ENCODE measurements at places on chromosomes 1 and 21.

GRCh38 chr1:16375521-16376340 lies 8.7 kb downstream of the SZRD1 start:
- DNase-seq: no peak

GRCh38 chr1:55210990-55211801 lies 4.0 kb downstream of the USP24 start:
- no peak for DNase-seq

GRCh38 chr1:98045767-98046641 lies 125.2 kb upstream of the DPYD start:
- peak; percentile 85 for DNase-seq

GRCh38 chr1:164466001-164466421 lies 93.0 kb upstream of the PBX1 start:
- no peak for DNase-seq

GRCh38 chr1:204725821-204726448 lies 40.4 kb upstream of the LRRN2 start:
- no peak for DNase-seq

DNA sequence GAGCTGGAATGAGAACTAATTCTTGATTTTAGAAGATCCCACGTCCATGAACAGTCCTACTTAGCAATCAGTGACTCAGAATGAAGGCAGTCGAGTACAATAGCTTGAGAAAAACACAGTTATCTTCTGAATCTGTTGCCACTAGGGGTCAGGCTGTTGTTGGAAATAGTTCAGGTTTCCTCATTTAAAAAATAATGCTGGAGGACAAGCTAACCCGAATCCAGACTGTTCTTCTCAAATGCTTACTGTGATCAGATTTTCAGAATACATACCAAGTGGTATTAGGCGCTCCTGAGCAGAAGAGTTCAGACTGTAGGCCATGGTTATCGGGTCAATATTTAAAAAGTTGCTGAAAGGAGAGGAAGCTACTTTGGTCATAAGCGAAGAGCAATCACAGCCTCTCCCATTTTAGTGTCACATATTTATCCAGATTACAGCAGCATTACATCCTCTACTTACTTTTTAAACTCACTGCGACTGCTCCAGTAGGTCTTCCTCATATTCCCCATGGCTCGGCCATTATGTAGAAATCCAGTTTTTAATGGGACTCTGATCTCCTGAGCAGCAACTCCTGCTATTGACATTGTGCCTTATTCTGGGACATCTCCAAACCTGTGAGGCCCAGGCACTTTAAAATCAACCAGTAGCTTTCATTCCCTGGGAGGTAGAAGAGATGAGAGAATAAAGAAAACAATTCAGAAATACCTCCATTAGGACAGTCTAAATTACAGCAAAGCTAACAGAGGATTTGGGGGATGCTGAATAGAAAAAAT lies 10.9 kb downstream of the ERRFI1 start:
- no peak for DNase-seq

DNA sequence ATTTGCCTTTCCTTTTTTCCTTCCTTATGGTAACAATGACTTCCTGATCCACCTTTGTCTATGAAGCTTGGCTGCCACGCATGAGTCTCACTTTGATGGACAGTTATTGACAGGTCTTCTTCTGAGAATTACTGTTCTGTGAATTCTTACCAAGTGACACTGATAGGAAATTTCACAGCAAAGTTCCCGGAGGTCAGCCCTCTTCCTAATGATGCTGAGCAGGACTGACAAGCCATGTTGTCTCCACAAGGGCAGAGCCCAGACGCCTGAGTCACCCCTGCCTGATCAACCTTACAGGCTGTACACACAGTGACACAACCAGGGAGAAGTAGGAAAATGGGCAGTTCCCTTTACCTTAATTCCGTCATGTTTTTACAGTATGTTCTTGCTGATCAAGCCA lies 44.2 kb downstream of the ZC3H11B start:
- DNase-seq: no peak

- DNase-seq: no peak
Measured at GRCh38 chr21:38712071-38712470, 93.7 kb upstream of the ETS2 start.

GRCh38 chr1:10867138-10867721 lies 70.8 kb upstream of the CASZ1 start:
- peak; percentile 84 for DNase-seq

Measured in posterior cingulate gyrus (tissue), 11 donors.